ENCODE measurements at places on chromosomes 6 and 20. TPM values are rescaled to one million over a fixed set of nuclear protein-coding genes. Genes with fewer than 3 reads are reported as not detected.

GRCh38 chr20:8587810-8588209 is 455.7 kb downstream of the PLCB1 start:
- DNase-seq: no peak

GRCh38 chr6:7155871-7156579 is 48.3 kb downstream of the RREB1 start:
- DNase-seq: no peak

GRCh38 chr6:44631968-44632367 is 244.5 kb downstream of the CDC5L start:
- no peak for DNase-seq

- no peak for DNase-seq
Observed at GRCh38 chr6:27406085-27406484, 17.5 kb downstream of the ZNF391 start.

DNA sequence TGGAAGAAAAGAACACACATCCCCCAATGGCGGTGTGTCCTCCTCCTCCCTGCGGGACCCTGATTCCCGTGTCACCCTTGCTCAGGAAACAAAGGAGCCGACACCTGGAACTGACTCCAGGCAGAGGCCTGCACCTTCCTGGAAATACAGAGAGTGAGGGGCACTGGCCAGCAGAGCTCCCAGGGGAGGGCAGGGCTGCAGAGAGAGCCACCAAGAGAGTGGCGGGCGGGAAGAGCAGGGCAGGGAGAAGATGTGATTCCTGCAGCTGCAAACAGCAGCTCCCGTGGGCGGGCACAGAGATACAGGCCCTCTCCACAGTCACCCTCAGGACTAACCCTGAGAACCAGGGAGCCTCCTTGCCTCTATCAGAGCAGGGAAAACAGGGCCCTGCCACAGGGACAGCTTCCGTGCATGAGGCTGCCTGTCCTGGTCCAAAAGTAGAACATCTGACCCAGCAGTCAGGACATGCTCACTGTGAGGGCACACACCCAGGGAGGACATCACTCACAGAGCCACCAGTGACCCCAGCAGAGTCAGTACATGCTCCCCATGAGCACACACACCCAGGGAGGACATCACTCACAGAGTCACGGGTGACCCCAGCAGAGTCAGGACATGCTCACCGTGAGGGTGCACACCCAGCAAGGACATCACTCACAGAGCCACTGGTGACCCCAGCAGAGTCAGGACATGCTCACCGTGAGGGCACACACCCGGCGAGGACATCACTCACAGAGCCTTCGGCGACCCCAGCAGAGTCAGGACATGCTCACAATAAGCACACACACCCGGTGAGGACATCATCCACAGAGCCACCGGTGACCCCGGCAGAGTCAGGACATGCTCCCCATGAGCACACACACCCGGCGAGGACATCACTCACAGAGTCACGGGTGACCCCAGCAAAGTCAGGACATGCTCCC is 193.1 kb downstream of the DLL1 start:
- DNase-seq: no peak

- DNase-seq: no peak
Observed at GRCh38 chr6:159102373-159103160, 57.8 kb upstream of the TAGAP start.

DNA sequence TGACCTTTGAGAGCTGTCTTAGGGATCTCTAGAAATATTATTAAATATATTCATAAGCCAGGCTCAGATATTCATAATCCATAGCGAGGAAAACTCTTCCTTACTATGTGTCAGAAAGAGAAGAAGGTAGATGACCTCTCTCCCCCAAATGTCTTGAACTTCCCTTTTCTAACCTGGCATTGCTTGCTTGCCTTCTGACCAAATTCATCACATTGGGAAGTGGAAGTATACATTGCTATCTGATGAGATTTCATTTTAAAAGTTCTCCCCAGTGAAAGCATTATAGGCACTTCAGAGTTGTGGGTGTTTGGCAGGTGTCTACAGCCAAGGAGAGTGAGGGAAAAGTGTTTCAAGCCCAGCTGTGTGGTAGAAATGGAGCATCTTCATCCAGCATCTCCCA is 197.3 kb downstream of the ZFAND3 start:
- DNase-seq: no peak

- no peak for DNase-seq
Observed at GRCh38 chr6:5922230-5922629, 84.5 kb downstream of the NRN1 start.

DNA sequence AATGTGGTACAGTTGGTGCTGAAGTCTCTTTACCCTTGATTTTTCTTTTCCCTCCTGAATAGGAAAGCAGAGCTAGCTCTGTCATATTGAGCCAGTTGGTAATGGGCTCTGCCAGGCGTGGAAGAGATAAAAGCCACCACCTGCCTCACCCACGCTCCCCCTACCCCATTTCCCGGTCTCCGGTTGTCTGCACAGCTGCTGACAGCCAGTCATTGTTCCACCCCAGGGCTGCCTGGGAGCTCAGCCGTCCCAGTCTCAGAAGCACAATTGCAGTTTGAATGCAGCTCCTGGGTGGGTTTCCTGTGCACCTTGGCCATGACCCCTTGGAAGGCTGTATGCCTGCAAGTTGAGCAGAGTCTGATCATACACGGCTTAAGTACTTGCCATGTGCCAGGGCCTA is 675.2 kb upstream of the FLRT3 start:
- DNase-seq: no peak

DNA sequence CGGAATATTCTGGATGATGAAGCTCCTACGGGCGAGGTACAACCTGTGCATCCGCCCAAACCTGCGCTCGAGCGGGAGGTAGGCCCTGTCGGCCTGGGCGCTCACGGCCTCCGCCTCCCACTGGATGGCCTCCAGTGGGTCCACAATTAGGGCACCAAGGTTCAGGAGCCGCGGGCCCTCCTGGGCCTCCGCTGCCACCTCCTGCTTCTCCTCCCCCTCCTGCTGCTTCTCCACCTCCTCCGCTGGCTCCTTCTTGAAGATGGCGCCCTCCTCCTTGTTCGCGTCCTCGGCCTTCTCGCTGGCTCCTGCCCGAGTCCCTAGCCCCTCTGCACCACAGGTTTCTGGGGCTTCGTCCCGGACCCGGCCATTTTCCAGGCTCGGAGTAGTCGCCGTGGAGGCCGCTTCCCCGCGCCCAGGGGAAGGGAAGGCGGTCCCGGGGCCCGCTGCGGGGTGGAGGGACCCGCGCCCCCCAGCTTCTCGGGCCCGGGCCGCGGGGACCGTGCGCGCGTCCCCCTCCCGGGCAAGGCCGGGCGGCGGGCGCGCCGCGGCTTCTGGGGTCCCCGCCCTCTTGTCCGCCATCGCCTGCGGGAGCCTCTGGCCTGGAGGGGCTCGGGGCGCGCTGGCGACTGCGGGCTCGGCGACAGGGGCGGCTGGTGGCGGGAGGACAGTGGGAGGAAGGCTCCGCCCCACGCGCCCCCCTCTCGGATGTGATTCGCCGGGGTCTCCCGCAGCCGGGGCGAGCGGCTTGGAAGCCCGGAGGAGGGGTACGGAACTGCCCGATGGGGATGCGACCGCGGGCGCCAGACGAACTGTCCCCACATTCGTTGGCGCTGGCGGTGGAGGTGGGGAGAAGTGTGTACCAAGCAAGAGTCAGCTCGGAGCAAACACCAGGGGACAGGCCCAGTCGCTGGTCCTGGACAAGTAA is 17.6 kb downstream of the PLAGL2 start:
- DNase-seq: no peak

- no peak for DNase-seq
Observed at GRCh38 chr6:22788038-22788437, 218.7 kb downstream of the HDGFL1 start.

Gene TRIM15
- not detected for total RNA-seq

Gene SNAP91
- 3.2 TPM for total RNA-seq

Data from breast epithelium (tissue), 4 donors.